ENCODE measurements at places on chromosomes 12 and 14. TPM values are rescaled to one million over a fixed set of nuclear protein-coding genes. Genes with fewer than 3 reads are reported as not detected.

NDUFA9 gene
- 9.4 TPM for total RNA-seq

DNA sequence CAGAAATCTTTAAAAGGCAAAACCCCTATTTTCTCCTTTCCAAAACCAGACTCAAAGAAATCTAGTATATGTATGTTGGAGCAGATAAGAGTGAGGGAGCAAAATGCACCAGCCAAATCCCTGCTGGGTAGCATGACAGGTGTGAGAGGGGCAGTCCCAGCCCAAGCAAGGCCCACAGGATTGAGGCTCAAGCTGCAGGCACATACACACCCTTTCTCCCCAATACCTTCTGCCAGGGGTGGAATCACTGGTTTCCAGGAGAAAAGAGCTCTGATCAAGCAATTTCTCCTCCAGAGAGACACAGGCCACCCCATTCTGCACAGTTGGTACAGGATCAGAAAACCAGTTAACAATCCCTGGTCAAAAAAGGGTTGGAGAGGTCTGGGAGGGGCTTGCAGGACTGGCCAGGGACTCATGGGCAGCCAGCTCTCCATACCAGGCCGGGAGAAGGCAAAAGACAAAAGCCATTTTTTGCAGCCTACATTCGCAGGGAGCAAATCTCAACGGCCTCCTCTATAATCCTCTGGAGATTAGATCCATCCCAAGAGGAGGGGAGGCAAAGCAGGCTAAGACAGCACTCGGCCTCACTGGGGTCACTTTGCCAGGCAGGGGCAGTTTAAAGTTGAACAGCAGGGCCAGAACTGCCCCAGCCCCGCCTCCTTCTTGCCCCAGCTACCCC, 2.1 kb downstream of the KMT2D start:
- no peaks in the 10 kb centered on the region for H3K27me3 ChIP-seq
- DNase-seq, result no peak
- H3K27ac ChIP-seq, result peak overlapping the region; percentile 100
- H3K4me3 ChIP-seq, result peak overlapping the region; percentile 64
- H3K36me3 ChIP-seq, result peaks cover 7% of the 10 kb centered on the region

DNA sequence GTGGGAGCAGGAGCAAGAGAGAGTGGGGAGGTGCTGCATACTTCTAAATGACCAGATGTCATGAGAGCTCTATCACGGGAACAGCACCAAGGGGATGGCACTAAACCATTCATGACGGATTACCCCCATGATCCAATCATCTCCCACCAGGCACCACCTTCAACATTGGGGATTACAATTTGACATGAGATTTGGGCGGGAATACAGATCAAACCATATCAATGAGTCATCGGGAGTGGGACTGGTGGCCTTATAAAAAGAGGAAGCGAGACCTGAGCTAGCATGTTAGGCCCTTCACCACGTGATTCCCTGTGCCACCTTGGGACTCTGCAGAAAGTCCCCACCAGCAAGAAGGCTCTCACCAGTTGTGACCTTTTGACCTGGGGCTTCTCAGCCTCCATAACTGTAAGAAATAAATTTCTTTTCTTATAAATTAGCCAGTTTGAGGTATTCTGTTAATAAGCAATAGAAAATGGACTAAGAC, 28.7 kb downstream of the COX8C start:
- no peaks in the 10 kb centered on the region for H3K36me3 ChIP-seq
- H3K4me1 ChIP-seq, result no peaks in the 10 kb centered on the region
- H3K4me3 ChIP-seq, result no peak overlapping the region
- no peak for DNase-seq
- H3K27me3 ChIP-seq, result no peaks in the 10 kb centered on the region

DNA sequence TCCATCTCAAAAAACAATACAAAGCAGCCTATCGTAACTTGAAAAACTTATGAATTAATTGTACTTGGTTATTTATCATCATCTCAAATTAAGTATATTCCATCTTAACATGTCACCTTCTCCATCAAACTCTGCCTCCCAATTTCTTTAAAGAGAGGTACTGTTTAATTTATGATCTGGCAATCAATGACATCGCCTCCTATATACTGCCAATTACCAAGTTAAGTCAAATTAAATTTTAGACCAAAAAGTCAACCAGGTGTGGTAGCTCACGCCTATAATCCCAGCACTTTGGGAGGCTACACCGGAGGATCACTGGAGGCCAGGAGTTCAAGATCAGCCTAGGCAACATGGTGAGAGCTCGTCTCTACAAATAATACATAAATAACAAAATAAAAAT, 37.7 kb downstream of the HECTD1 start:
- H3K27me3 ChIP-seq, result no peaks in the 10 kb centered on the region
- peaks cover 19% of the 10 kb centered on the region for H3K4me1 ChIP-seq
- no peak overlapping the region for H3K27ac ChIP-seq
- no peak for DNase-seq
- H3K36me3 ChIP-seq, result peaks cover 95% of the 10 kb centered on the region
- no peak overlapping the region for H3K4me3 ChIP-seq

DNA sequence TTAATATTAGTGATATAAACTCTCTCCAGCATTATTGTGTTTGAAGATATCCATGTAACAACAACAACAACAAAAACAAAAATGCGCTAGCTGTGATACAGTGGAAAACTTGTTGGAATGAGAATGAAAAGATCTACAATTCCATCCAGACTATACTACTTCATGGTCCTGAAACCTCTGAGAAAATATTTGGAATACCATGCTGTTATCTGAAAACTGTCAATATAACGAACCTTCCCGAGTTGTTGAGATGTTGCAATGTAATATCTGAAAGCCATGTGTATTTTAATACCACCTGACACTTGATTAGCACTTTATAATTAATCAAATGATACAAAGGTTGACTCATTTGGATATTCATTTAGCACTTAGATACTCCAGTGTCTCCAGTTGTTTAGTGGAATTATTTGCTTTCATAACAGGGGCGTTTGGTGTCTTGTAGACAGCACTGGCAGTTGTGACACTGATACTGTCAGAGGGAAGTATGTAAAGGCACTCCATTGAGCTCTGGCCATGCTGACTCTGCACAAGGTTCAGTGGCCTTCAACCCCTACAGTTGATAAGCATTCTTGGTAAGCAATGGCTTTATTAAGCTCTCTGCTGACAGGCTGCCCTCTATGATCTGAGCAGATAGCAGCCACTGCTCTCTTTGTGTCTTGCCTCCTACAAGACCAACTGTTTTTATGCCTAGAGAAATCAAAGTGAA, 447.1 kb upstream of the SEL1L start:
- no peaks in the 10 kb centered on the region for H3K27me3 ChIP-seq
- no peak overlapping the region for H3K4me3 ChIP-seq
- DNase-seq, result no peak
- H3K27ac ChIP-seq, result no peak overlapping the region

GRCh38 chr14:68016255-68016914, 196.8 kb downstream of the RAD51B start:
- H3K4me1 ChIP-seq, result no peaks in the 10 kb centered on the region
- H3K27me3 ChIP-seq, result no peaks in the 10 kb centered on the region
- H3K27ac ChIP-seq, result no peak overlapping the region
- no peak for DNase-seq

- no peak overlapping the region for H3K27ac ChIP-seq
- no peak overlapping the region for H3K4me3 ChIP-seq
- no peaks in the 10 kb centered on the region for H3K27me3 ChIP-seq
- H3K4me1 ChIP-seq, result no peaks in the 10 kb centered on the region
- H3K36me3 ChIP-seq, result no peaks in the 10 kb centered on the region
Observed at GRCh38 chr14:104326848-104327247, 188.5 kb downstream of the KIF26A start.

KRT8 gene
- 90.1 TPM for total RNA-seq

RFLNA gene
- 0.66 TPM for total RNA-seq

DNA sequence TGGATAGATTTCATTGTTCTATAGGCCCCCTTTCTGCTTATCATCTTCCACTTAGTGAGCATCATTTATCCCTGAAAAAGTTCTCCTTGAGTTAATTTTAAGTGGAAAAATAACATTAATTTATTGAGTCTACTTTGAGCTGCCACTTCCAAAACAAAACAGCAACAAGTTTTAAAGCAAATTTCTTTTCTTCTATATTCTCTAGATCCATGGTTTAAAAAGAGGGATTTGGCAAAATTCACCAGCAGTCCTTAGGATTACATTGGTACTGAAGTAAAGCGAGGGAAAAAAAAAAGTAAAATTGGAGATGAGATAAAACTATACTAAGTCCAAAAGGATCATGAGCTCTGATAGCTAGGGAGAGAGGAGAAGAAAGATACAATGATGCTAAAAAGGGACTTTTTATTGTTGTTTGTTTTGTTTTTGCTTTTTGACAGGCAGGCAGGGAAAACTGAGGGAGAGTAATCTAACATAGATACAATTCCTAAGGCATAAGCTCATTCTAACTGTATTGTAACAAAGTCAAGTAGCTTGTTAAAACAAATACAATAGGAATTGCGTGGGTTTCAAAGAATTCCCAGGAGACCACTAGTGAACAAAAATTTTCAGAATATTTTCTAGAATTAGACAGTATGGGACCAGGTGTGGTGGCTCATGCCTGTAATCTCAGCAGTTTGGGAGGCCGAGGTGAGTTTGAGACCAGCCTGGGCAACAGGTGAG, 19.2 kb upstream of the PLEKHA5 start:
- H3K27ac ChIP-seq, result no peak overlapping the region
- no peaks in the 10 kb centered on the region for H3K27me3 ChIP-seq
- H3K36me3 ChIP-seq, result no peaks in the 10 kb centered on the region
- DNase-seq, result no peak

ANKS1B gene
- total RNA-seq, result 18.9 TPM

DNA sequence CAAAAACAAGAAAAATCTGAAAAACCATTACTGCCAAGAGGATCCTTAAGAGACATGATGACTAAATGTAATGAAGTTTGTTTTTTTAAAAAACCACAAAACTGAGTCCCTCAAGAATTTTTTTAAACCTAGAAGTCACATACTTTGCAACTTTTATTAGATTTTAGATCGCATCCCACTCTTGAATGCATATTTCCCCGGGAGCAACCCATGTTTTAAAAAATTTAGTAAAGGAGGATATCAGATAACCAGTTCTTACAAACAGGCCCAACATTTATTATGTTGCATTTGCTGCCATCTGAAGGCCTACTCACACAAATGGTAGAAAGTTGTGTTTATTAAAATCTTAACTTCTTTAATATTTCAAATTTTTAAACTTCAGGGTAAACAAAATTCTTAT, 44.3 kb upstream of the CCT2 start:
- no peak overlapping the region for H3K27ac ChIP-seq
- no peaks in the 10 kb centered on the region for H3K36me3 ChIP-seq
- H3K4me3 ChIP-seq, result no peak overlapping the region

- H3K36me3 ChIP-seq, result peaks cover 6% of the 10 kb centered on the region
- no peak for DNase-seq
- no peak overlapping the region for H3K4me3 ChIP-seq
- no peaks in the 10 kb centered on the region for H3K27me3 ChIP-seq
- peaks cover 15% of the 10 kb centered on the region for H3K4me1 ChIP-seq
- H3K27ac ChIP-seq, result peak overlapping the region; percentile 60
Observed at GRCh38 chr12:50188241-50188781, 21.1 kb upstream of the CERS5 start.

HOXC4 gene
- total RNA-seq, result not detected

OR8S1 gene
- not detected for total RNA-seq

- no peaks in the 10 kb centered on the region for H3K27me3 ChIP-seq
- no peak for DNase-seq
Observed at GRCh38 chr12:6207259-6207925, 7.2 kb downstream of the CD9 start.

DNA sequence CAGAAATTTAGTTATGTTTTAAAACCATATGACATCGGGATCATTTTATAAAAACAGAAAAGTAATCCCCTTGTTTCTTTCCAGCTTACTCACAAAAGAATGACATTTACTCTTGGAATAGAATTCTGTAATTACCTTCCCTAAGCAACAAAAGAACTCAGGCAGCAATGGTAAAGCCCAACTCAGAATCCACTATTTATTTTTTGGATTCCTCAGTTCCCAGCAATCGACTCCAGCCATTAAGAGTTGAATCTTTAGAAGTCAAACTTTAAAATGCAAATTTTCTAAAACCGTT, 65.9 kb downstream of the FOXN3 start:
- H3K36me3 ChIP-seq, result no peaks in the 10 kb centered on the region
- no peak overlapping the region for H3K4me3 ChIP-seq
- DNase-seq, result no peak
- peaks cover 20% of the 10 kb centered on the region for H3K4me1 ChIP-seq
- H3K27me3 ChIP-seq, result no peaks in the 10 kb centered on the region

COX8C gene
- total RNA-seq, result not detected

CDCA3 gene
- 1.4 TPM for total RNA-seq

FITM1 gene
- total RNA-seq, result 0.88 TPM

LHX5 gene
- total RNA-seq, result not detected

GRCh38 chr12:14695715-14696141, 671 bp downstream of the GUCY2C start:
- no peaks in the 10 kb centered on the region for H3K36me3 ChIP-seq
- no peaks in the 10 kb centered on the region for H3K27me3 ChIP-seq
- H3K4me3 ChIP-seq, result no peak overlapping the region
- DNase-seq, result no peak

TAS2R7 gene
- not detected for total RNA-seq

GYS2 gene
- not detected for total RNA-seq

LBHD2 gene
- not detected for total RNA-seq

SYT1 gene
- total RNA-seq, result not detected

- peaks cover 2% of the 10 kb centered on the region for H3K4me1 ChIP-seq
- no peaks in the 10 kb centered on the region for H3K27me3 ChIP-seq
- H3K36me3 ChIP-seq, result no peaks in the 10 kb centered on the region
- H3K27ac ChIP-seq, result no peak overlapping the region
Observed at GRCh38 chr12:19227190-19227879, 97.8 kb downstream of the PLEKHA5 start.

- H3K4me1 ChIP-seq, result peaks cover 3% of the 10 kb centered on the region
- DNase-seq, result peak; percentile 33
- no peaks in the 10 kb centered on the region for H3K27me3 ChIP-seq
- no peaks in the 10 kb centered on the region for H3K36me3 ChIP-seq
- no peak overlapping the region for H3K4me3 ChIP-seq
Observed at GRCh38 chr14:70988452-70988851, 81.2 kb downstream of the PCNX1 start.

- H3K4me3 ChIP-seq, result no peak overlapping the region
- no peak for DNase-seq
- H3K27me3 ChIP-seq, result no peaks in the 10 kb centered on the region
- H3K27ac ChIP-seq, result no peak overlapping the region
Observed at GRCh38 chr12:2221030-2221621, 168.3 kb downstream of the CACNA1C start.

POTEM gene
- not detected for total RNA-seq

DNA sequence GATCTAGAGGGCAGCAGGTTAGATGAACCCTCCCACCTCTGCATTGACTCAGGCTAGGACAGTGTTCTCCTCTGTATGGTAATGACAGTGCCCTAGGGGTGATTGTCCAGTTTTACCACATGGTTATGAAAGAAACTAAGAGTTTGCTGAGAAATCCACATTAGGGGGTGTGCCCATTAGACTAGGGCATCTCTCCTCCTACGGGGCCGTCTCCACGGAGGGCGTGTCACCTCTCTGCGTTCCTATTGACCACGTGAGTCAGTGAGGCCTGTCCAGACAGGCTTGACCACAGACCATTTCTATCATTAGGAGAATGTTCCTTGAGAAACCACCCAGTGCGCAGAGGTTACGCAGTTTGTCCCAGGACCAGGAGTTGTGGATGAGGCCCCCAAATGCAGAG, 8.3 kb downstream of the MVK start:
- no peaks in the 10 kb centered on the region for H3K27me3 ChIP-seq
- no peak for DNase-seq
- H3K4me1 ChIP-seq, result no peaks in the 10 kb centered on the region
- no peak overlapping the region for H3K4me3 ChIP-seq

GRCh38 chr14:24071836-24072430, 571 bp downstream of the CPNE6 start:
- DNase-seq, result no peak
- H3K4me1 ChIP-seq, result no peaks in the 10 kb centered on the region
- no peaks in the 10 kb centered on the region for H3K27me3 ChIP-seq
- no peak overlapping the region for H3K27ac ChIP-seq
- no peaks in the 10 kb centered on the region for H3K36me3 ChIP-seq
